B cell (primary cell): ENCODE measurements at places on chromosomes 5 and 9.
A peak's percentile ranks its signal among the peaks of the same experiment; 100 is the strongest.

GRCh38 chr5:37045703-37046102 is 169.1 kb downstream of the NIPBL start:
- DNase-seq, result no peak

- DNase-seq, result no peak
These were observed 110.9 kb upstream of the LPAR1 start for GRCh38 chr9:111149018-111149759.

GRCh38 chr9:127182901-127183746 is 60.7 kb upstream of the ANGPTL2 start:
- DNase-seq, result no peak

- no peak for DNase-seq
These were observed 322.8 kb downstream of the GLIS3 start for GRCh38 chr9:3976865-3977613.

DNA sequence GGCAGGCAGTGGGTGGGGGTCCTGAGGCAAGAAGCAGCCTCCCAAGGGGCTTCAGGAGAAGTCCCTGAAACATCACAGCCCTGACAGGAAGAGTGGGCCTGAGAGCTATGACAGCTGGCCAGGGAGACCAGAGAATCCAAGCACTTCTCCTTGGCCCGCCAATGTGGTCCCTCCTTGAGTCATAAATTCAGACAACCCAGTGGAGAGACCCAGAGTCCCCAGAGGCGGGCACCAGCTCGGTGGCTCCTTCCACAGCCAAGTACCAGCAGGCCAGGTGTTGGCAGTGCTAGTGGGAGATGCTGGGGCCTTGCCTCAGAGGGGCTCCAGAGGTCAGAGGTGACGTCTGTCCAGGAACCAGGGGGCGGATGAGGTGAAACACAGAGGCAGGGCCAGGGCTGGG is 1.6 kb upstream of the DOK3 start:
- DNase-seq, result no peak

DNA sequence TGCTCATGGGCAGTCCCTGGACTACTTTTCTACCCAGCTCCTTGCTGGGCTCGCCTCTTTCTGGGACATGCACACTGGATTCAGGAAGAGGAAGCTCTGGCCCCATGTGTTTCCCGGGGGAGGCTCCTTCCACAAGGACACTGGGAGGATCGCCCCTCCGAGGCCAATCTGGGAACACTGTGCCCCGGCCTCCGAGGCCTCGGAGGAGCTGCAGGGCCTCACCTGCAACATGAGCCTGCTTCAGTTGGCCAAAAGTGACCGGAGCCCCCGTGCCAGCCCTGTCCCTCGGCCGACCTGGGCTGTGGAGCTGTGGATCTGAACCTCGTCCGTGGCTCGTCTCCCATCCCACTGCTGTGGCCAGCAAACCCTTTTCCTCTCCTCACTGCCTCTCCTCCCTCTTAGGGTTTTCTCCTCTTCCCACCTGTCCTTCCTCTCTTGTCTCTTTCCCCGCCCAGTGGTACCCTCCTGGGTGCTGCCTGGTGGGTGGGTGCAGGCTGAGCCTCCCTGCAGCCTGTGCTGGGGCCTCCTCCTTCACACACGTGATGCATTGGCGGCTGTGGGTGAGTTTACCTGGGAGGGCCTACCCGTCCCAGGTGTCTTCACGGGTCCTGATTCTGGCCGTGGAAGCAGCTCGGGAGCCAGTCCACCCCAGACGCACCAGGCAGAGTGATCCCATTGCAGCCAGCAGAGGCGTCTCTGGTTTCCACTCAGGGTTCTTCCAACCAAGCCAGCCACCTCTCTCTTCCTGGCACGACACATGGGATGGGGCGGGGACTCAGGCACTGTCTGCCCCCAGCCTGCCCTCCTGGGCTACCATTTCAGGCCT is 241.8 kb downstream of the CACNA1B start:
- no peak for DNase-seq

- DNase-seq, result peak; percentile 59
These were observed 142.3 kb upstream of the ANKH start for GRCh38 chr5:15013654-15014463.
